ENCODE measurements at places on chromosomes 12 and 14. TPM values are rescaled to one million over a fixed set of nuclear protein-coding genes. Genes with fewer than 3 reads are reported as not detected.

DNA sequence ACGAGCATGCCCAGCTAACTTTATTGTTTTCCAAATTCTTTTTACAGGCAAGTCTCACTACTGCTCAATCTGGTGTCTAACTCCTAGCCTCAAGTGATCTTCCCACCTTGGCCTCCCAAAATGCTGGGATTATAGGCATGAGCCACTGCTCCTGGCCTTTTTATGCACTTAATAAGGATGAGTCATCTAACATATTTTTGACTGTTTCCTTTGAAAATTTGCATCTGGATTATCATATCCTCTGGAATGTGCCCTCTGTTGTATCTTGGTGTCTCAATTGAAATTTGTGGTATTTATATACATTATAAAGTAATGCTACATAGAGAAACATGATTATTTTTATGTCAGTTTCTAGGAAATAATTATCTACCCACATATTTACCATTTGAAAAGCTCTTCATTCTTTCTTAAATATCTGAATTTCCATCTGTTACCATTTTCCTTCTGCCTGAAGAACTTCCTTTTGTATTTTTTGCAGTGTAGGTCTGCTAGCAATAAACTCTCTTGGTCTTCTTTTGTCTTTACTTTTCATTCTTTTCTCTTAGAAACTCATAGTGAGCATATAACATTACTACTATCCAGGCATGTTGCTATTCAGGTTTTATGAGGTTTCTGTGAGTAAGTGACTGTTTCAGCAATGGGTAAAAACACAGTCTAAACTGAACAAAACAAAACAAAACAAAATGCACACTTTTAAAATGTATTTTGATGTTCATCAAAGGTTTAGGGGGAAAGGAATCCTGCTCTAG, 52.8 kb upstream of the CNOT2 start:
- no peak overlapping the region for H3K27ac ChIP-seq
- H3K4me1 ChIP-seq, result no peaks in the 10 kb centered on the region
- DNase-seq, result no peak
- no peaks in the 10 kb centered on the region for H3K36me3 ChIP-seq
- no peak overlapping the region for H3K4me3 ChIP-seq

GRCh38 chr12:107356266-107356936, 263.1 kb upstream of the CRY1 start:
- H3K36me3 ChIP-seq, result no peaks in the 10 kb centered on the region
- no peak for DNase-seq
- no peaks in the 10 kb centered on the region for H3K27me3 ChIP-seq
- H3K4me1 ChIP-seq, result no peaks in the 10 kb centered on the region
- no peak overlapping the region for H3K4me3 ChIP-seq

GRCh38 chr14:93103392-93104080, 12.2 kb downstream of the ITPK1 start:
- H3K27me3 ChIP-seq, result no peaks in the 10 kb centered on the region
- peaks cover 2% of the 10 kb centered on the region for H3K4me1 ChIP-seq
- DNase-seq, result no peak
- H3K4me3 ChIP-seq, result no peak overlapping the region
- no peaks in the 10 kb centered on the region for H3K36me3 ChIP-seq
- H3K27ac ChIP-seq, result no peak overlapping the region

DNA sequence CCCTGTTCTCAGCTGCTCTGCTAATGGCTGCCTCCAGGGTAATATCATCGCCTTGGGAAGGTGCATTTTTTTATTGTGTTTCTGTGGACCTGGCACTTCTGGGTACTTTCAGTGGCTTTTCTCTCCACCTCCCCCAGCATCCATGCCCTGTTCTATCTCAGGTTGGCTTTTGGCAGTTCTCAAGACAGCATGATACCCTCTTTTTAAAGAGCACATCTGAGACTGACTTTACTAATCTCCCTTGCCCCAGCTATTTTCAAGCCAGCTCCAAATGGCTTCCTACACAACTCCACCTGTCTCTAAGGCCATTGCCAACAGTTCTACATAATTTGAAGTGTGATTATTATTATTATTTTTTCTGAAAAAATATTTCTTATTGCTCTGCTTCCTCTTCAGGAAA, 39.1 kb downstream of the CCDC175 start:
- H3K27ac ChIP-seq, result no peak overlapping the region
- no peak overlapping the region for H3K4me3 ChIP-seq

DNA sequence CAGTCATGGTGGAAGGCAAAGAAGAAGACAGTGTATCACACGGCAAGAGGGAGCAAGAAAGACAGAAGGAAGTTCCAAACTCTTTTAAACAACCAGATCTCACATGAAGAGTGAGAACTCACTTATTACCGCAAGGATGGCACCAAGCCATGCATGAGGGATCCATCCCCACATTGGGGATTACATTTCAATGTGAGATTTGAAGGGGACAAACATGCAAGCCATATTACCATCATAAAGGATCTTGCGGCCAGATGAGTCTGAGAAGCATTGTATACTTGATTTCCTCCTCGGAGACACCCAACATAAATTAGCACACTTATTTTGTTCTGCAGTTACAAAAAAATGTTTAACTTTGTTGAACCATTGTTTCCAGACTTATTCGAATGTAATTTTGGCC, 66.5 kb downstream of the TBK1 start:
- H3K27ac ChIP-seq, result no peak overlapping the region
- no peaks in the 10 kb centered on the region for H3K36me3 ChIP-seq
- no peak overlapping the region for H3K4me3 ChIP-seq
- no peak for DNase-seq

- H3K4me1 ChIP-seq, result peaks cover 7% of the 10 kb centered on the region
- no peaks in the 10 kb centered on the region for H3K27me3 ChIP-seq
- DNase-seq, result no peak
- H3K36me3 ChIP-seq, result no peaks in the 10 kb centered on the region
- no peak overlapping the region for H3K4me3 ChIP-seq
Observed at GRCh38 chr12:3110578-3110977, 33.4 kb downstream of the TSPAN9 start.

- DNase-seq, result no peak
- no peaks in the 10 kb centered on the region for H3K36me3 ChIP-seq
- H3K4me1 ChIP-seq, result no peaks in the 10 kb centered on the region
- H3K4me3 ChIP-seq, result peak within 1 kb of the TSS; percentile 33
- H3K27me3 ChIP-seq, result no peaks in the 10 kb centered on the region
Observed at GRCh38 chr12:33439587-33440011, at the start of gene SYT10. TSS of gene SYT10 (minus strand) at chr12:33439819. CDS start at chr12:33439522, 297 bp downstream.

GRCh38 chr12:119060847-119061796, 79.8 kb downstream of the SRRM4 start:
- DNase-seq, result peak; percentile 9
- no peak overlapping the region for H3K4me3 ChIP-seq
- no peaks in the 10 kb centered on the region for H3K36me3 ChIP-seq
- no peak overlapping the region for H3K27ac ChIP-seq

GRCh38 chr12:108633534-108634248, at the start of gene SELPLG:
TSS of gene SELPLG (minus strand) at chr12:108633894. CDS start at chr12:108624307, 9,587 bp downstream.
- DNase-seq, result no peak
- no peaks in the 10 kb centered on the region for H3K27me3 ChIP-seq
- H3K4me1 ChIP-seq, result peaks cover 4% of the 10 kb centered on the region

DNA sequence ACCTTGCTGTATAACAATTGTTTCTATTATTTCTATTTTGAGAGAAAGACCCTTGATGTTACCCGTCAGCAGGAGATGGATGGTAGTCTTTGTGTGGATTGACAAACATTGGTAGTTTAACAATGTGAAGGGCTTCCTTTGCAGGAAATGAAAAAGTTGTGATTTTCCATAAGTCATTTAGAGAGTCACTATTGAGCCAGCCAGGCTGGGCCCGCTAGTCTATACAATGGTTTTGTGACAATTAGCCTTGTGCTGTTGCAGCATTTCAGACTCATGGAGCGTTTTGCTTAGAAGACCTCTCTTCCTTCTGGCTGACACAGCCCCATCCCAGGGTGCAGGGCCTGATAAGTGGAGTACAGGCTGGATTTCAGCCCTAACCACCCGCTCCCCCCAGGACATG, 18.3 kb upstream of the SLC38A2 start:
- DNase-seq, result no peak
- peaks cover 10% of the 10 kb centered on the region for H3K4me1 ChIP-seq
- no peak overlapping the region for H3K27ac ChIP-seq
- H3K36me3 ChIP-seq, result no peaks in the 10 kb centered on the region
- no peaks in the 10 kb centered on the region for H3K27me3 ChIP-seq

DNA sequence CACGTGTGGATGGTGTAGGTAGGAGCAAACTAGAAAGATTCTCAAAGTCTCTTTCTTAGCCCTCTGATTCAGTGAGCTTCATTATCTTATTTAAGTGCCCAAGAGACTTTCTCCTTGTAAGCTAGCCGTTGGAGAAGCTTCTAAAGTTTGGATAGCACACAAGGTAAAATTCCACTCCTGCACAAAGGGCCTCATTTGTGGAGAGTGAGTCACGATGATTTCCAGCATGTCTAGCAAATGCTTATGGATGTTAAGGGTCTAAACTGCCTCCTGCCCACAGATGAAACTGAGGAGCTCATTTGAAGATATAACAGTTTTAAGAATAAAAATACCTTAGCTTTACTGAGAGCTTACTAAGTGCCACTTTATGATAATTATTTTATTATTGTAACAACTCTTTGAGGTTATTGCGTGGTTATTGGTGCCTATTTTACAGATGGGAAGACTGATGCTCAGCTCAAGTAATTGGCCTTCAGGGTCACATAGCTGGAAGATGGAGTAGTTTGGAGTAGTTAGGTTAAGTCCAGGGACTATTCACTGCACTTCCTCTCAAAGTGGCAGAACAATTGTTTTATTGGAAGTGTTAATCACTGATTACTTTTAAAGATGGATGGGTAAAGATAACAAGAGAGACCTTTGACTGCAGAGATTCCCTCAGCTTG, 78.7 kb upstream of the HIF1A start:
- H3K27ac ChIP-seq, result no peak overlapping the region
- no peaks in the 10 kb centered on the region for H3K27me3 ChIP-seq
- no peak for DNase-seq
- H3K4me1 ChIP-seq, result peaks cover 5% of the 10 kb centered on the region
- no peak overlapping the region for H3K4me3 ChIP-seq
- no peaks in the 10 kb centered on the region for H3K36me3 ChIP-seq

- no peak overlapping the region for H3K4me3 ChIP-seq
- no peak for DNase-seq
- H3K27ac ChIP-seq, result no peak overlapping the region
- peaks cover 13% of the 10 kb centered on the region for H3K4me1 ChIP-seq
Observed at GRCh38 chr12:64663015-64663414, 52.7 kb downstream of the RASSF3 start.

- no peaks in the 10 kb centered on the region for H3K27me3 ChIP-seq
- H3K36me3 ChIP-seq, result no peaks in the 10 kb centered on the region
- no peak for DNase-seq
Observed at GRCh38 chr12:5840944-5841343, 104.1 kb downstream of the ANO2 start.

DNA sequence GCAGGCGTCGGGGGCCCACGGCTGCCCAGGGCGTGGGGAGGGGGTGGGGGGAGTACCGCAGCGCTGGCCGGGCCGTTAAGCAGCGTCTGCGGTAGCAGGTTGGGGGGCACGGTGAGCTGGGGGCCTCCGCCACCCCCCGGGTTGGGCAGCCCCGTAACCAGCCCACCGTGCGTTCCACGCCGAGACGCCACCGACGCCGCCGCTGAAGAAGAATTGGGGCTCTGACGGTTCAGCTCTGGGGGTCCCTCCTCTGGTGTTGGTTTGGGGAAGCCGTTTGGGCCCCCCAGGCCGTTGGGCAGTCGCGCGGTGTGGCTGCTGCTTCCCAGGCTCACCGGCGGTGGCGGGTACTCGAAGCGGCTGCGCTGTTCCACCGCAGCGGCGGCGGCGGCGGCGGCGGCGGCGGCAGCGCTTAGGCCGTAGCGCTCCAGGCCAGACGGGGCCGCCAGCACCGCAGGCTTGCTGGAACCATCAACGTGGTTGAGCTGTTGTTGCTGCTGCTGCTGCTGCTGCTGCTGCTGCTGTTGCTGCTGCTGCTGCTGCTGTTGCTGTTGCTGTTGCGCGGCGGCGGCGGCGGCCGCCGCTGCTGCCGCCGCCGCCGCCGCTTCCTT, 1.5 kb downstream of the IRF2BPL start:
- no peaks in the 10 kb centered on the region for H3K36me3 ChIP-seq
- DNase-seq, result peak; percentile 33
- peak overlapping the region; percentile 85 for H3K4me3 ChIP-seq
- H3K27me3 ChIP-seq, result no peaks in the 10 kb centered on the region

- H3K27ac ChIP-seq, result no peak overlapping the region
- H3K27me3 ChIP-seq, result no peaks in the 10 kb centered on the region
- no peaks in the 10 kb centered on the region for H3K36me3 ChIP-seq
Observed at GRCh38 chr14:102238131-102238530, 66.8 kb downstream of the MOK start.

GRCh38 chr14:38073641-38074040, 134.1 kb upstream of the SSTR1 start:
- no peaks in the 10 kb centered on the region for H3K4me1 ChIP-seq
- no peak for DNase-seq
- H3K4me3 ChIP-seq, result no peak overlapping the region
- no peaks in the 10 kb centered on the region for H3K27me3 ChIP-seq

- H3K4me3 ChIP-seq, result peak overlapping the region; percentile 26
- no peak overlapping the region for H3K27ac ChIP-seq
- H3K27me3 ChIP-seq, result no peaks in the 10 kb centered on the region
Observed at GRCh38 chr14:51776102-51776894, 84.1 kb upstream of the GNG2 start.

DNA sequence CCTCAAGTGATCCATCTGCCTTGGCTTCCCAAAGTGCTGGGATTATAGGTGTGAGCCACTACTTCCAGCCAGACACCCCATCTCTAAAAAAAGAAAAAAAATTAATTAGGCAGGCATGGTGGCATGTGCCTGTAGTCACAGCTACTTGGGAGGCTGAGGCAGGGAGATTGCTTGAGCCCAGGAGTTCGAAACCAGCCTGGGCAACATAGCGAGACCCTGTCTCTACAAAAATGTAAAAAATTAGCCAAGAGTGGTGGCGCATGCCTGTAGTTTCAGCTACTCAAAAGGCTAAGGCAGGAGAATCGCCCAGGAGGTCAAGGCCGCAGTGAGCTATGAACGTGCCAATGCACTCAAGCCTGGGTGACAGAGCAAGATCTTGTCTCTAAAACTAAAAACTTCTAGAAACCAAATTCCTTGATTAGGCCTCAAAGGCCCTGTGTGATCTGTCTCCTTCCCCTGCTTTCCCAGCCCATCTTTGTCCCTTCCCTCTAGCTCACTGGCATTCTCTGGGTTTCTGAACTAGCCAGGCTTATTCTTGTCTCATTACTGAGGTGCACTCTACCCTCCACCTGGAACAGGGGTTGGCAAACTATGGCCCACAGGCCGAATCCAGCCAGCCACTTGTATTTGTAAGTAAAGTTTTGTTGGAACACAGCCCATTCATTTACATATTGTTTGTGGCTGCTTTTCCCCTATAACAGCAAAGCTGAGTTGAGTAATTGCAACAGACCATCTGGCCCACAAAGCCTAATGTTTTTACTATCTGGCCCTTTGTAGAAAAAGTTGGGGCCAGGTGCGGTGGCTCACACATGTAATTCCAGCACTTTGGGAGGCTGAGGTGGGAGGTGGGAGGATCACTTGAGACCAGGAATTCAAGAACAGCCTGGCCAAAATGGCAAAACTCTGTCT, 17.2 kb upstream of the TPCN1 start:
- H3K27me3 ChIP-seq, result no peaks in the 10 kb centered on the region
- no peak overlapping the region for H3K4me3 ChIP-seq
- H3K4me1 ChIP-seq, result peaks cover 6% of the 10 kb centered on the region
- no peaks in the 10 kb centered on the region for H3K36me3 ChIP-seq
- H3K27ac ChIP-seq, result peak overlapping the region; percentile 2

GRCh38 chr14:32230695-32231280, 27.7 kb upstream of the RNU6-8 start:
- H3K27ac ChIP-seq, result no peak overlapping the region
- H3K4me3 ChIP-seq, result no peak overlapping the region
- H3K27me3 ChIP-seq, result no peaks in the 10 kb centered on the region
- H3K36me3 ChIP-seq, result no peaks in the 10 kb centered on the region
- DNase-seq, result no peak

The KCNJ8 gene
- total RNA-seq, result 17.4 TPM

The RNASE7 gene
- not detected for total RNA-seq

The LRRIQ1 gene
- 2.3 TPM for total RNA-seq

The MSRB3 gene
- total RNA-seq, result 22.3 TPM

The KRT73 gene
- total RNA-seq, result not detected

The HOXC9 gene
- 0.57 TPM for total RNA-seq

The DHRS2 gene
- 26.1 TPM for total RNA-seq

Data from ovary (tissue), 10 donors.